NCI-H1436 treated with DMSO at 0.1 percent for 48 hours (cell line): ENCODE measurements at places on chromosomes 13 and 19.
A peak's percentile ranks its signal among the peaks of the same experiment; 100 is the strongest.

DNA sequence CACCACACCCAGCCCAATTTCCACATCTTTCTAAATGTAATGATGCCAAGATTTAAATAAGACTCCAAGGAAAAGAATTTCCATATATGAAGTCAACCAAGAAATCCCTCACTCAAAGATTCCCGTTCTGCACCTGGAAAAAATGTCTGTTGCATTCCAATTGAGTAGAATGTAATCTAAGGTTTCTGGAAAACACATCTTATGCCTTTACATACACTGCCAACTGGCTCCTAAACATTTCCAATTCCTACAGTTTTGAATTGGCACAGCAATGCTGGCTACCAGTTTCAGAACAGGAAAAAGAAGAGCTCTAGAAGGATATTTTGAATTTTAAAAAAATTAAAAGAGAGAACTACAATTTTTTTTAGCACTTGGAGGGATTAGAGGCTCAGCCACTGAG is 43.0 kb downstream of the COL4A2 start:
- no peak for DNase-seq

DNA sequence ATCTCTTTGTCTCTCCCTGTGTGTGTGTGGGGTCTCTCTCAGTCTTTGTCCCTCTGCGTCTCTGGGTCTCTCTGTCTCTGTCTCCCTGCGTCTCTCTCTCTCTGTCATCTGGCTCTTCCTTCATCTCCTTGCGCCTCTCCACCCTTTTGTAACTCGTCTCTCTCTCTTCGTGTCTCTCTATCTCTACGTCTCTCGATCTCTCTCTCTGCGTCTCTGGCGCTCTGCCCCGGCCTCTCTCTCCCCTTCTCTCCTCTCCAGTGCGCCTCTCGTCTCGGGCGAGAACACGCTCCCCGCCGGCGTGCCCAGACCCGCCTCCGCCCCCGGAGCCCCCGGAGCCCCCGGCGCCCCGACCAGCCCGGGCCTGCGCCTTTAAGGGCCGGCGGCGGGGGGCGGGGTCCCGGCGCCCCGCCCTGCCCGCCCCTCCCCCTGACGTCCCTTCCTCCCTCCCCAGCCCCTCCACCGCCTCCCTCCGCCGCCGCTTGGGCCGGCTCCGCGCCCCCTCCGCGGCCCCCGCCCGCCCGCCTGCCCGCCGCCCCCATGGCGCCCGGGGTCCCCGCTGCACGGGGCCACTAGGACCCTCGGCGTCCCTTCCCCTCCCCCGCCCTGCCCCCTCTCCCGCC is at the start of gene MARK4:
Gene MARK4, plus strand, starts transcription at position 440 of the 620 bp plus-strand sequence. CDS start 318 bp downstream, outside the sequence.
- no peak for DNase-seq

GRCh38 chr13:24106429-24106828 is 54.1 kb upstream of the SPATA13 start:
- no peak for DNase-seq

DNA sequence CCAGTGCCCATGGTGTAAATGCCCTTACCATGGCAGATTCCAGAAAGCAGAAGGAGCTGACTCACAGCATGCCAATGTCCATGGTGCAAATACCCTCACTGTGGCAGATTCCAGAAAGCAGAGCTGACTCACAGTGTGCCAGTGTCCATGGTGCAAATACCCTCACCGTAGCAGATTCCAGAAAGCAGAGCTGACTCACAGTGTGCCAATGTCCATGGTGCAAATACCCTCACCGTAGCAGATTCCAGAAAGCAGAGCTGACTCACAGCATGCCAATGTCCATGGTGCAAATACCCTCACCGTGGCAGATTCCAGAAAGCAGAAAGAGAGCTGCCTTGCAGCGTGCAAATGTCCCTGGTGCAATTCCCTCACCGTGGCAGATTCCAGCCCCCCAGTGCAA is 163.8 kb upstream of the SOX1 start:
- DNase-seq = no peak

DNA sequence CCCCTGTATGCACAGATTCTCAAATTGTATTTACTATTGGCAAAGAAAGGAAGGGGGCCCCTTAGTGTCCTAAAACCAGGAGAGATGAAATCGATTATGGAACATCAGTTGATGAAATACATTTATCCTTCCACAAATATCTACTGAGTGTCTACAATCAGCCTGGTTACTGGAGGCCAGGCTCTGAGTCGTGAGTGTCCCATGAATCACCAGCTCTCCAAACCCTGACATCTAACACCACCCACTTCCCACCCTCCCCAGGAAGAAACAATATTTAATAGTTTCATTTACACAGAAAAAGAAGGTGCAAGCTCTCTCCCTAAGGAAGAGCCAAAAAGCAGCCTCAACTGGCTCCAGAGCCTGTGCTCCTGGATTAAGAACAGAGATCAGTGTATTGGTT is 25.2 kb downstream of the KCTD15 start:
- no peak for DNase-seq

- DNase-seq = no peak
Observed at GRCh38 chr19:14168259-14168972, 32.0 kb upstream of the ASF1B start.

DNA sequence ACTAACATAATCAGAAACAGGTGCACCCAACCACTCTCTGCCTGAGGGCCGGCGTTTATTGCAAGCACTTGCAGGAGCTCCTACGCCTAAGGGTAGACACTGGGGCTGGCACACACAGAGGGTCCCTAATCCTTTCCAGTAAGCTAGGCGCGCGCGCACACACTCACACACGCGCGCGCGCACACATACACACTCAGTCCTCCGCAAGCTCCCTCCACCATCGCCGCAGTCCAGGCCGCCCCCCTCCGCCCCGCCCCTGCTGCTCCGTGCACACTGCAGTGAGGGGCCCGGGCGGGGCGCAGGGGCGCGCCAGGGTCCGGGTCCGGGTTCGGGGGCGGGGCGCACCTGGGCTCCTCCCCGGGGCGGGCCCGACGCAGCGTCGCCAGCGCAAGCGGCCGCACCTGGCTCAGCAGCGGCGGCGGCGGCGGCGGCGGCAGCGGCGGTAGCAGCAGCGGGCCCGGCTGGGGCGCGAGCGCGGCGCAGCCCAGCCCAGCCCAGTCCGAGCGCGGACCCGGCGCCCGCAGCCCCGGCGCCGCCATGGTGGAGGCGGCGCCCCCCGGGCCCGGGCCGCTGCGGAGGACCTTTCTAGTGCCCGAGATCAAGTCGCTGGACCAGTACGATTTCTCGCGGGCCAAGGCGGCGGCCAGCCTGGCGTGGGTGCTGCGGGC is at the start of gene CAMSAP3:
Gene CAMSAP3, plus strand, starts transcription at position 398 of the 668 bp plus-strand sequence. Its CDS starts 140 bp downstream, at position 538.
- DNase-seq = peak; percentile 25

- DNase-seq = no peak
Observed at GRCh38 chr19:39197808-39198207, 1.0 kb downstream of the NCCRP1 start.

DNA sequence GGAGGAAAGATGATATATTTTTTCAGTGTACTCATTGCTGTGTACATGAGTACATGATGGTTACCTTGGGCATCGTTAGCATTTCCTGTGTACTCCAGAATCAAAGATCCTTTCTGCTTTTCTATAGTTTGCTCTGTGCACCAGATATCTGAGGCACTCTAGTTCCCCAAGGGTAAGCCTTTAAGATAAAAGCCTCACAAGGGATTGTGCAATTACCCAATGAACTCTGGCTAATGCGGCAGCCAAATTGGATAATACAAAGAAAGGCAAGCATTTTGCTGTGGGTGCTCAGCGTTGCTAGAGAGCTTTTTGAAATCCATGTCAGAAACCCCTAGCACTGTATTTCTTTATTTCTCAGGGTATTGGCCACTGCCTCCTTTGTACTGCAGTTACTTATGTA is 2.9 kb downstream of the CYSLTR2 start:
- DNase-seq = peak; percentile 71

DNA sequence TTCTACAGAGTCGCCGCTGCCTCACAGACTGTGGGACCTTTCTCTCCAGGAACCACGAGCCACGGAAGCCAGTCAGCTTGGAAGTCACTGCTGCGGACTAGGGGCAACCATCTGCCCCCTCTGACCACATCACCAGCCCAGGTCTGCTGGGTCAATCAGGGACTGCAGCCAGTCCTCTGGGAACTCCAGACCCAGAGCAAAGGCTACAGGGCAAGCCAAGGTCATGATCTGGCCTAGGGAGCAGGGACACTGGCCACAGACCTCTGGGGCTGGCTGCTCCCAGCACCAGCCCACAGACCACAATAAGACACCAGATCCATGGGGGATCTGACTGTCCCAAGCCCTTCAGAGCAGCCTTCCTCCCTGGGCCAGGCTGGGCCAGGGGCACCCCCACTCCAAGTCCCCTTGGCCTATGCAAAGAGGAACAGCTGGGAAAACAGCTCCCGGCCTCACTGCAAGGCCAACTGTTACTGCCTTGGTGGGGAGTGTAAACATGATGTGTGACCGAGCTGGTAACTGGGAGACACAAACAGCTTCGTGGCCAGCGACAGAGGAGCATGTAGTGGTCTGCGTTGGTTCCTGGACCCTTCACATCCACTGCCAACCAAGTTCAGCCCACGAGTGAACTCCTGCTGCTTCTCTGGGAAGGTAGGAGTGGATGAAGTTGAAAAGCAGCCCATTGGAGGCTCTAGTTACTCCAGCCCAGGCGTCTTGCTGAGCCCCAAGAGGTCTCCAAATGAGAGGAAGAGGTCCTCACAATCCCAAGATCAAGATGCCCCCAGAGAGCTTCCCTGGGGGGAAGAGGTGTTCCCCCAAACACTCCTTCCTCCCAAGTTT is 1.5 kb downstream of the AKT2 start:
- DNase-seq = no peak

DNA sequence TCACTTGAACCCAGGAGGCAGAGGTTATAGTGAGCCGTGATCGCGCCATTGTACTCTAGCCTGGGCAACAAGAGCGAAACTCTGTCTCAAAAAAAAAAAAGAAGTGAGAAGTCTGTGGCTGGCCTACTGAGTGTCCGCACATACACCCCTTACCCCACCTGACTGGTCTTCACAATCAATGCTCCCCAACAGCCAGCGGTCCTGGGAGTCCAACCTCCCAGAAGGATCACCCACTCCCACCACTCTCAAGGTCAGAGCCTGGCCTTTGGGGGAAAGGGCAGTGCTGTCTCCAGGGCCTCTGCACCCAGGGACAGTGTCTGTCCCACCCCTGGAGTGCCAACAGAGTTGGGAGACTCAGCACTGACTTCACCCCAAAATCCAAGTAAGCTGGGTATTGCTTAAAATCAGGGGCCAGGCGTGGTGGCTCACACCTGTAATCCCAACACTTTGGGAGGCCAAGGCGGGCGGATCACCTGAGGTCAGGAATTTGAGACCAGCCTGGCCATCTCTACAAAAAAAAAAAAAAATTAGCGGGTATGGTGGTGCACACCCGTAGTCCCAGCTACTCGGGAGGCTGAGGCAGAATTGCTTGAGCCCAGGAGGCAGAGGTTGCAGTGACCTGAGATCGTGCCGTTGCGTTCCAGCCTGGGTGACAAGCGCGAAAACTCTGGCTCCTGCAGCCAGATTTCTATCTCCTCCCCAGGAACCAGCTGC is 2.3 kb upstream of the CD320 start:
- DNase-seq = no peak

- DNase-seq = no peak
Observed at GRCh38 chr19:40053491-40053890, 2.5 kb downstream of the ZNF780B start.

GRCh38 chr13:36850790-36851438 is 31.9 kb downstream of the RFXAP start:
- no peak for DNase-seq

- DNase-seq = no peak
Observed at GRCh38 chr19:13078897-13079541, 23.6 kb downstream of the LYL1 start.

- no peak for DNase-seq
Observed at GRCh38 chr13:94033830-94034642, 445.4 kb downstream of the DCT start.

- DNase-seq = no peak
Observed at GRCh38 chr19:5705552-5705951, 14.4 kb downstream of the LONP1 start.

DNA sequence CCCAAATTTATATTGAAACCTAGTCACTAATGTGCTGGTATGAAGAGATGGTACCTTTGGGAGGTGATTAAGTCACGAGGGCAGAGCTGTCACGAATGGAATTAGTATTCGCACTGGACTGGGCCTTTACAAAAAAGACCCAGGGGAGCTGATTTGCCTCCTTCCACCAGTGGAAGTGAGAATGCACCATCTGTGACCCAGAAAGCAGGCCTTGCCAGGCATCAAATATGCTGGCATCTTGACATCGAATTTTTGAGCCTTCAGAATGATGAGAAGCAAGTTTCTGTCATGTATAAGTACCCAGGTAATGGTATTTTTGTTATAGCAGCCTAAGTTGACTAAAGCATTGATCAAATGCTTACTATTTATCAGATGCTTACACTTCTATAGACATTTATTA is 373.6 kb downstream of the FGF14 start:
- DNase-seq = no peak

DNA sequence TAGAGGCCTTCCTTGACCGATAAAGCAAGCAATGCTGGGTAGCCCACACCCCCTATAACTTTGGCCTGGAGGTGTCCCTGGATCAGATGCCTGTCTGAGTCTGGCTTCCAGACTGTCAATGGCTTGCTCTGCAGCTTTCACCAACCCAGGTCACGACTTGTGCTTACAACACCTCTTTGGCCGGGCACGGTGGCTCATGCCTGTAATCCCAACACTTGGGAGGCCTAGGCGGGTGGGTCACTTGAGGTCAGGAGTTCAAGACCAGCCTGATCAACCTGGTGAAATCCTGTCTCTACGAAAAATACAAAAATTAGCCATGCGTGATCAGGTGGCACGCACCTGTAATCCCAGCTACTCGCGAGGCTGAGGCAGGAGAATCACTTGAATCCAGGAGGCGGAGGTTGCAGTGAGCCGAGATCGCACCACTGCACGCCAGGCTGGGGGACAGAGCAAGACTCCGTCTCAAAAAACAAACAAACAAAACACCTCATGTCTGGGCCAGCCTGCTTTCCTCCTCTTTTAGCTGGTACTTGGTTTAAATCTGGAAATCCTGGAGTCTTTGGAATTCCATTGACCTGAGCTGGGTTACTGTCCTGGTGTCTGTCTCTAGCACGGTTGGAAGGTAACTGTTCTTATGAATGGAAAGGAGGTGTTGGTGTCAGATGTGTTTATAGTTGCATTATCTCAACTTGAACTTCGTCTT is 10.3 kb upstream of the GARRE1 start:
- no peak for DNase-seq

GRCh38 chr19:18431351-18432197 is 6.4 kb downstream of the ISYNA1 start:
- no peak for DNase-seq

DNA sequence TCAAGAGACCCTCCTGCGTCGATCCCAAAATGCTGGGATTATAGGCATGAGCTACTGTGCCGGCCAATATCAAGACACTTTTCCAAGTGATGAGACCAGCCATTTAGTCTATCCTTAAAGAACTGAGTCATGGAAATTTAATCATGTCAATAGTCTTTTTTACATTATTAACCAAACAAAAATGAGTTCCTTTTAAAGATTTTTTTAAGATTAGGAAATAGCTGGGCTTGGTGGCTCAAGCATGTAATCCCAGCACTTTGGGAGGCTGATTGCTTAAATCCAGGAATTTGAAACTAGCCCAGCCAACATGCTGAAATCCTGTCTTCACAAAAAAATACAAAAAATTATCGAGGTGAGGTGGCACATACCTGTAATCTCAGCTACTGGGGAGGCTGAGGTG is 16.7 kb upstream of the ZNF564 start:
- no peak for DNase-seq
